ENCODE measurements at places on chromosomes 1 and 21.

- DNase-seq: no peak
Measured at GRCh38 chr1:228974273-228974672, 239.0 kb downstream of the RHOU start.

GRCh38 chr1:42005530-42005929, 86.8 kb upstream of the HIVEP3 start:
- DNase-seq: no peak

GRCh38 chr1:29679828-29680558, 443.7 kb downstream of the PTPRU start:
- DNase-seq: no peak

DNA sequence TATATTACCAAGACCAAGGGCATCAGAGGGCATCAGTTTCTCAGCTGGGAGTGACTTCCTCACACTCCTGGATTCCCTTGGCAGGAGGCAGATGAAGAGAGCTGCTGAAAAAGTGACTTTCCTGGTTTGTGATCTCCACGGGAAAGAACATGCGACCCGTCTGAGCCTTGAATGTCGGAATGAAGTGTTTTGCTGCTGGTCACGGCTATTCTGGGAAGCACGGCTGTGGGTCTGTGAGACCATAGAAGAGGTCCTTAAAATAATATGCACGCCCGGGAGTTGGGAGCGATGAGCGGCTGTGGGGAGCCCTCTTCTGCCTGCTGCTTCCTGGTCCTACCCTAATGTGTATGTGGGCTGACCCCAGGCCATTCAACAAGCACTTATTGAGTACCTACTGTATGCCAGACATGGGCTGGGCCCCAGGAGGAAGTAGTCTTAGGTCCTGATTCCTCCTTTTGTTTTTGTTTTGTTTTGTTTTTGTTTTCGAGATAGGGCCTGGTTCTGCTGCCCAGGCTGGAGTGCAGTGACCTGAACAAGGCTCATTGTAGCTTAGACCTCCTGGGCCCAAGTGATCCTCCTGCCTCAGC, 13.2 kb upstream of the UMODL1 start:
- DNase-seq: no peak

DNA sequence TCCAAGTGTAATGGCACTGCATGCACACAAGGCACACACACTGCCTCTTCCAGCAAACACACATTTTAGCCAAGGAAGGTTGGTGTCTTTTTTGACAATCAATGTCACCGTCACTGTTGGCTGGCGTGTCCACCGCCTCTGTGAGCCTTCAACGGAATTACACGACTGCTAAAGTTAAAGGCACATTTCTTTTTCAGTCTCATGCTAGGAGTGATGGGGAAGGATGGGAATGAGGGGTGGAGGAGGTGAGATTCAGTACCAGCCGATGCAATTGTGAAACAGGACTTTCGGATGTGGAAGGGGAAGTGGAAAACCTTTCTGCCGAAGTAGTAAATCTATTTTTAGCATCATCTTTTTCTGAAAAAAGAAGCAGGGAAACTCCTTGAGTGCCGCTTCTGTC, 1.4 kb downstream of the ELAVL4 start:
- DNase-seq: no peak

- DNase-seq: no peak
Measured at GRCh38 chr1:22119626-22120468, 23.1 kb downstream of the WNT4 start.

GRCh38 chr1:181075766-181076350, 12.6 kb upstream of the IER5 start:
- DNase-seq: no peak

DNA sequence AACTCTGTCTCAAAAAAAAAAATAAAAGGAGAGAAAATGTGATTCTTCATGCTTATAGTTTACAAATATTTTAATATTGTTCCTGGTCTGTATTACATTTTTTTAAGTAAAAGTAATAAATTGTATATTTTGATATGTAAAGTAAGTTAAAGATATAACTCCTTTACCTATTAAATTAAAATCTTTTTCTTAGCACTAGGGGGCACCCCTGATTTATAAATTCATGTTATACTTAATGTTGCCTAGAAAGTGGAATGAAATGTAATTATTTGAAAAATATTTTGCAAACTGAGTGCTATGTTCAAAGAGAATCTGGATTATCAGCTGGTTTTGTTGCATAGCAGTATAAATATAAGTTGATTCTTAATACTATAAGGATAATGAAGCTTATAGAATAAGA, 49.2 kb downstream of the RALGPS2 start:
- no peak for DNase-seq

DNA sequence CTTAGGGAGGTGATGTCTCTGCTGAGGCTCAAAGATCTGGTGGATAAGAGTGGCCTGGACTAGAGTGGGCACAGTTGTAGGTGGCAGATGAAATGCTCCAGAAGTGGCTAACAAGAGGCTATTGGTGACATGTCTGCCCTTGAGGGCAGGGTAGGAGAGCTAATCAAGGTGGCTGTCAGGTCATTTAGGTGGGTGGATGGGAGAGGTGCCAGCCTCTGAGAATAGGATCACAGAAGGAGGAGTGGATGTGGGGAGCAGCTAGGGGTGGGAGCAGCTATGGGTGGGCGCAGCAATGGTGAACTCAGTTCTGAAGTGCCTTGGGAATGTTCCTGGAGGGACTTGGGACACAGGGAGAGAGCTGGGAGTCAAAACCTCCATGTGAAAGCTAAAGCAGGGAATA, 142.0 kb upstream of the GRIK3 start:
- DNase-seq: no peak

DNA sequence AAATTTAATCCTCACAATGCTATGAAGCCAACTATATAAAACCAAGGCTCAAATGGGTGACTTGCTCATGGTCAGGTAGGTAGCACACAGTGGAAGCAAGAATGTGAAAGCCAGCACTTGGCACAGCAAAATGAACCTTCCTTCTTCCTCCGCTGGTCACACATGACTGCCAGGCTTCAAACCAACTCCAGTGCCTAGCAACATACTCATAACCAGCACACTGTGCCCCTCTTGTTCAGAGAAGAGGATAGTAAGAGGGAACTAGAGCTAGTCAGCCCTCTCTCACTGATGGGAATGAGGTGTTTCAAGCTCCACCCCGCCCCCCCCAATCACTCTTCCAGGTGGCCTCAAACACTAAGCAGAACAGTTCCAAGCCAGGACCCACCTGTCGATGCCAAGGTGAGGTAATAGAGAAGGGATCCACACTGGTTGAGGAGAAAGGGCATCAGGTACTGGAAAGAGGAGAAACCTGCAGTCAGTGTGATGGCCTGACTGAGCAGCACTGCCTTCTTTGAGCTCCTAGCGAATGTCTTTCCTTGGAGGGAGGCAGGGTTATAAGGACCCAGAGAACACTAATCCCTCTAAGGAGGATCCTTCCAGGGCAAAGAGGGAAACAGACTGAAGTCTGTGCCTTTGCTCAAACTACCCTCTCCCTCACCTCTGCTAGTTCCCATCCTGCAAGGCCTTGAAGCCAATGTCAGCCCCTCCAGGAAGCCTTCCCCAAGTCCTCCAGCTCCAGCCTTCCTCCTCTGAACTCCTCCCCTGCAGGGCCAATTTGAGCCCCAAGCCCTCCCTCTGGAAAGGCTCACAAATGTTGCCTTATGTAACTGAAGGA, 1.2 kb downstream of the TMEM234 start:
- DNase-seq: no peak

DNA sequence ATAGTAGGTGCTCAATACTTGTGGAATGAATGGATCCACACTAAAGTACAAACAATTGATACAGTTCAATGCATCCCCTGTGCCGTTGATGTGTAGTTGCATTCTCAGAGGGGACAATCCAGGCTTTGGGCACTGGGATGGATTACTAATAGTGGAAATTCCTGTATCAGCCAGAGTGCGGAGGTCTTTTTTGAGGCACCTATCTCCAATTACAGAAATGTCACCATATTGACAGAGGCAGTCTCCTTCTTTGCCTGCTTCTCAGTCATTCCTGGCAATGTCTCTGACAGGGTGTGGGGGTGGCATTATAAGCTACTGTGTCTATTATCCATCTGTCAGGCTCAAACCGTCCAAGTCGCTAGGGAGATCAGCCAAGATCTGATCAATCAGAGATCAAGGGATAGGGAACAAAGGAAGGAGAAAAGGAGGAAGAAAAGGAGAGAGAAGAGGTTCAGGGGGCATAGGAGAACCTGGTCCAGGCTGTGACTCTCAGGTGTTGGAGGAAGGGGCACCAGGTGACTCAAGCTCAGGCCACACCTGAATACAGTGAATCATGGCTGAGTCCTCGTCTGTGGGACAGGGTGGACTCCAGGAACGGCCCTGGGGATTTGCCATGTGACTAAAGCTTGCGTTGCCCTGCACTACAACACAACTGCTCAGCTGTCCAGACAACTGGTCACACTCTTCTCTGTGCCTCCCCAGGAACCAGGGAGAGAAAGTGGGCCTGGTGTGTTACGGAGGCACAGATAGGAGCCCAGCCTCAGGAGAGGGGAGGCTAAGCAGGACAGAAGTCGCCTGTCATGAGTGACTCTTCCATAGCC, 3.4 kb upstream of the LAMB3 start:
- no peak for DNase-seq

DNA sequence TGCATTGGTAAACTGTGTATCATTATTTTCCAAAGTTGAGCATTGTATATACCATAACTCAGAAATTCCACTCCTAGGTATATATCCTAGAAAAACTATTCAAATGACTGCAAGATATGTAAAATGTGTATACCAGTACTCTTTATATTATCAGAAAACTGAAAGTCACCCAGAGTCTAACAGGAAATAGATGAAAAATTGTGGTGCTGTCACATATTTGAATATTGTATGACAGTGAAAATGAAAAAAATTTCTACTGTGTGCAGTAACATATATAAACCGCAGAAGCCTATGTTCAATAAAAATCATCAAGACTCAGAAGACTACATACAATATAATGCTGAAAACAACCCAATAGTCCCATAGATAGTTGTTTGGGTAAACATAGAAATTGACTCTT, 74.4 kb upstream of the LYPLAL1 start:
- no peak for DNase-seq

GRCh38 chr1:229152311-229152710, 118.6 kb upstream of the RAB4A start:
- DNase-seq: no peak

DNA sequence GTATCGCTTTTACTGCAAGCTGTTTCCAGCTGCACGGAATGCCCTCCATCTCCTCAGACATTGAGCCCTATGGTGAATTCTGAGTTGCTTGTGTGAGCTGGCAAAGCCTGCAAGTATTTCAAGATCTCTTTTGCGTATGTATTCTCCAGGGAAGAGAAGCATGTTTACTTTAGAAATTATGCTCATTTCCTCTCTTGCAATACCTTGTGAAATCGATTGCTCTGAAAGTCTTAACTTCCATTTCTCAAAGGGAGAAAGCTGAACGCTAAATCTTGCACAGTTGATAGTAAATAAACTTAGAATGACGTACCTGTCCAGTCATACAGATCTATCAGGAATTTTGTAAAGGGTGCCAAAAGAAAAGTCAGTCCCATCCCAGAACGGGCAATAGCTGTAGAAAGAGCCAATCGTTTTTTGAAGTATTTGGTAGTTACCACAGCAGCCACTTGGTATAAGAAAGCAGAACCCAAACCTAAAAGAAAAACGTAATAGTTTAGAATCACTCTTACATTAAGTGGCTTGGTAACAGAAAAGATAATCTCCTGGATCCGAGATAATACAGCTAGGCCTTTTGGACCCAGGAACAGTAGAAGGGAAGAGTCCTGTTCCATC, 10.0 kb downstream of the SLC16A4 start:
- DNase-seq: no peak

DNA sequence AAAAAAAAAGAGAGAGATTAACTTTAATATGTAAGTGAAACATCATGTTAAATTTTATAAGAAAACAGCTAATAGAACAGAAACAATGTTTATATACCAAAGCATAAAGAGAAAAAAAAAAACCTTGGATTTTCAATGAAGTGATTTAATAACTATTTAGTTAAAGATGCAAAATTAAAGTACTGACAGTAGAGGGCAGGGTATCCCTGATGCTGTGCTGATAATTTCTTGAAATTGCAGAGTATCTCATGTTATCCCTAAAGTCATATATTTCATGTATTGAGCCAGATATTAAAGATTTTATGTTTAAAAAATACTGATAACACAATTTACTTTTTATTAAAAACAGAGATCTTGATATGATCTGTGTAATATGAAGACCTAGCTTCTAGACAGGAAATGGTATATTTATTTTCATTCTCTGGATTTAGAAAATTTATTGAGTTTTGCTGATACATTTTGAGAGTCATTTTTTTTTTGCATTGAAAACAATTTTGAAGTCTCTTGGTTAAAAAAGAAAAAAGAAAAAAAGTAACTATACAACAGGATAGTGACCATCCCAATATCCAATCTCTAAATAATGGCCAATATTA, 273.2 kb downstream of the USP25 start:
- DNase-seq: no peak

DNA sequence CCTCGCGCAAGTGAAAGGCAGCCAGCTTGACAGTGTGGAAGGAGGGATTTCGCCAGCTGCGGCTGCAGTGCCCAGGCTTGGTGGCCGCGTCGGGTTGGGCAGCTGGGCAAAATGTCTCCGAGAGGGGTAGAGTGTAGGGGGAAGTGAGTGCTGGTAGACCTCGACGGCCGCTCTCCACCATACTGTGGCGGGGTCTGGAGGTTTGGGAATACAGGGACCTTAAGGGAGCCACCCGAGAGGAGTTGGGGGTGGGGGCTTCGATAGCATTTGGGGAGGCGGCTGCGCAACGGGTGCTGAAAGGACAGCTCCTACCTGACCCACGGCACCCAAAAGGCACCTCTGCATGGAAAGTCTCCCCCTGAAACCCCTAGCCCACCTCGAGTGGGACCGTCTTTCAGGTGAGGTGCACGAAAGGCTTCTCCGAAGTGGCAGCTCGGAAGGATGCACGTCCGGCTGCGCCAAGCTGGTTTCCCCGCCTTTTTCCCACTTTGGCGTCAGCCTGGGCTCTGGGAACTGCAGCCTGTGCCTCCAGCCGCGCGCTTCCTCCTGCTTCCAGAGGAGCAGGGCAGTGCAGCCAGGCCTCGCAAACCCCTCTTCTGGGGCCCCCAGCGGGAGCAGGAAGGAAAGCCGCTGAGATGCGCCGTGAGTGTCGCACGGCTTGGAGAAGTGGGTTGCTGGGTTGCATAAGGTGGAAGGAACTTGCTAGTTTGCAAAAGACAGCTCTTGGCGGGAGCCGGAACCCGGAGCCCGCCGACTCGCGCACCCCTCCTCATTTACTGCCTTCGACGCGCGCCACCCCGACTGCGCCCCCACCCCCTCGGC, 531 bp upstream of the HMGN2 start:
- DNase-seq: peak; percentile 61

DNA sequence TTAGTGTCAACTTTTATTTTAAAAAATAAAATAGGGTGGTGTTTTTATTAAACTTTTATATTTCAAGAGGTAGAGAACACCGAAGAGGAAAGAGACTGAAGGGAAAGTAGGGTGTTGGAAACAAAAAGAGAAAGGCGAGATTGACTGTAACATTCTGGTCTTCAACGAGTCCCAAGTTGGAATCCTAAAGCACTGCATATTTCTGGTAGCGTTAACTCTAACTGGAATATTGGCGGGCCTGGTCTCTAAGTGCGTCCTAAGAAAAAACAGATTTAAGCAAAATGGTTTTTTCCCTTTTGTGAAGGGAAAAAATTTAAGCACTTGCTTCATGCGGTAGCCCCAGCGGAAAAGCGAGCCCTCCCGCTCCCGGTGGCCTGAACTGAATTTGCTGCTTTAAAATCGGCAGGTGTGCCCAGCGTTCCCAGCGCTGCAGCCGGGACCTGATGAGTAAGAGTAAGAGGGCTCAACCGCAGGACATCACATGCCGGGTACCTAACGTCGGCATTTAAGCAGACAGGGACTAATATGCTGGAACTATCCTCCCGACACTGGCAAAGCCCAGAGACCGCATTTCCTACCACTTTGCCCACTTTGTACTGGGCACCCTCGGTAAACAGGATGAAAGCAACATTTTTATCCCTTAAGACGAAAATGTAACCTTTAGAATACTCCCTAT, 30.5 kb upstream of the NFIA start:
- no peak for DNase-seq

Data from posterior cingulate gyrus (tissue), 11 donors.